ENCODE measurements at places on chromosomes 16 and 17. TPM values are rescaled to one million over a fixed set of nuclear protein-coding genes. Genes with fewer than 3 reads are reported as not detected.
A peak's percentile ranks its signal among the peaks of the same experiment; 100 is the strongest.

DNA sequence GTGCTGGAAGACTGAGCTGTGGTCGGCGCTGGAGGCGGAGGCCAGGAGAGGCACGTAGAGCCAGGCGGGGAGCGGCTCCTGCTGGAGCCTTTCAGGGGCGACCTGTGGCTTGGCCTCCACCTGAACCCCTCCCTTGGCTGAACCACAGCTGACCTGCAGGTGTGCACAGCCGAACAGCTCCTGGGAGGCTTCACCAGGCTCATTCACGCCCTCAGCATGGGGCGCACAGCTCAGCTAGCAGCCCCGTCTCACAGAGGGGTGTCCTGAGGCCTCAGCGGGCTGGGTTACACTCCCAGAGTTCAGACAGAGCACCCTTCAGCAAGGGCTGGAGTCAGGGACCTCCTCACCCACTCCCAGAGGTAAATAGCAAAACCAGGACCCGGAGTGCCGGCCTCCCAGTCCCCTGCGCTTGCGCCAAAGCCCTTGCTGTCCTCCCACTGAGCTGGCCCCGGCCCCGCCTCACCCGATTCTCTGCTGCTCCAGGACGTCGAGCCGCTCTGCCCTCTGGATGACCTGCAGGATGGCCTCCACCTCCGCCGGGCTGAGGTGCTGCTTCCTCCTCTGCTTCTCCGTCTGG, 31.7 kb downstream of the RPH3AL start:
- no peak overlapping the region for H3K27ac ChIP-seq
- H3K36me3 ChIP-seq: peaks cover 4% of the 10 kb centered on the region
- H3K27me3 ChIP-seq: peaks cover 13% of the 10 kb centered on the region
- DNase-seq: peak; percentile 94
- no peaks in the 10 kb centered on the region for H3K4me1 ChIP-seq
- H3K4me3 ChIP-seq: no peak overlapping the region

GRCh38 chr17:62859146-62859545, 51.0 kb upstream of the MARCHF10 start:
- H3K27me3 ChIP-seq: peaks cover 3% of the 10 kb centered on the region
- H3K4me3 ChIP-seq: no peak overlapping the region
- no peaks in the 10 kb centered on the region for H3K36me3 ChIP-seq

GRCh38 chr17:18117982-18118975, 9.7 kb downstream of the MYO15A start:
- H3K27me3 ChIP-seq: no peaks in the 10 kb centered on the region
- no peak overlapping the region for H3K27ac ChIP-seq
- DNase-seq: no peak
- H3K4me3 ChIP-seq: no peak overlapping the region
- H3K4me1 ChIP-seq: no peaks in the 10 kb centered on the region

HS3ST3B1 gene
- 27.1 TPM for total RNA-seq

SLC12A3 gene
- not detected for total RNA-seq

NACA2 gene
- not detected for total RNA-seq

C16orf95 gene
- total RNA-seq: 6.9 TPM

CREBBP gene
- 59.2 TPM for total RNA-seq
